ENCODE measurements at places on chromosomes 2 and 18.

DNA sequence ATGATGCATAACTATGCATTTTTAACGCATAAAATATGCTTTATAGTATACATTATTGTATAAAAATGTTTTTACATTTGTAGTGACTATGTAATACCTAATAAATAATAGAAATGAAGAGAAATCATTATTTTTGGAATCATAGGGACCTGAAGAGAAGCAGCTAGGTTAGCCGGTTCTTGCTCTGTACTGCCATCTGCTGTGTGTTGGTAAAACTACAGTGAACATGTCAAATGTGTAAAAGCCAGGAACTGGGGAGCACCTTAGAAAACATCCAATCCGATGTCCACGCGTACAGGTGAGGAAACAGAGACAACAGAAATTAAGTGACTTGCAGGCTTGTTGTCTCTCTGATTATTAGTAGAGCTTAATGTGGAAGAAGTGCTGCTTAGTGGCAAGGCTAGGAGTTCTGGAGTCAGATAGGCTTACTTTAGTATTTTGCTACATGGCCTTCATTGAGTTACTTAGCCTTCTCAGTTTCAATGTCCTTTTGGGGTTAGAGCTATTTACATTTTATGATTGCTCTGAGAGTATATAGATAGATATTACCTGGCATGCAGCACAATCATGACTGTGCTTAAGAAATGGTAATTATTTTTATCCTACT is 386.5 kb downstream of the DLGAP1 start:
- peak; percentile 47 for DNase-seq

GRCh38 chr2:199705538-199705937 is 145.5 kb downstream of the FTCDNL1 start:
- DNase-seq, result no peak

- DNase-seq, result peak; percentile 21
Observed at GRCh38 chr18:23706971-23707640, 17.9 kb downstream of the LAMA3 start.

DNA sequence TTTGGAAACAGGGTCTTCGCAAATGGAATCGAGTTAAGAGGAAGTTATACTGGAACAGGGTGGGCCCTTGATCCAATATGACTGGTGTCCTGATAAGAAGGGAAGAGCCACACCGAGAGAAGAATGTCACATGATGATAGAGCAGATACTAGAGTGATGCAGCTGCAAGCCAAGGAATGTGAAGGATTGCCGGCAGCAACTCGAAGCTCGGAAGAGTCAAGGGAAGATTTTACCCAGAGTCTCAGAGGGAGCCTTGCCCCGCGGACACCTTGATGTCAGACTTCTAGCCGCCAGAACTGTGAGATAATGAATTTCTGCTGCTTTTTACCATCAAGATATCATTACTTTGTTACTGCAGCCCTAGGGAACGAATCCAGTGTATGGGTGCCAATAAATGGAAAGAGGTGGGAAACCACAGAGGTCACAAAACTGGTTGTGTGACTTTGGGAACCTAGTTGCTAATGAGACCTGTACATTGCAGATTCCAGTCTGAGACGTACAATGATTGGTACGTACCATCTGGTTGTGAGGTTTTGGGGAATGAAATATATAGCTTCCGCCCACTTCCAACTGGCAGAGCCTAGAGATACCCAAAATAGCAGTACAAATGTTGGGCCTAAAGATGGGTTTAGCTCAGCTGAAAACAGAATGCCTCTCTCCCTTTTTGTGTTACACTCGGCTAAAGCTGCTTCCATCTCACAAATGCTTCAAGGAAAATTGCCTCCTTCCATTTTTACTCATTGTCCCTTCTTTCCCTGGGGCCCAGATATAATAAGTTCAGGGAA is 28.6 kb upstream of the VWA3B start:
- DNase-seq, result peak; percentile 13

DNA sequence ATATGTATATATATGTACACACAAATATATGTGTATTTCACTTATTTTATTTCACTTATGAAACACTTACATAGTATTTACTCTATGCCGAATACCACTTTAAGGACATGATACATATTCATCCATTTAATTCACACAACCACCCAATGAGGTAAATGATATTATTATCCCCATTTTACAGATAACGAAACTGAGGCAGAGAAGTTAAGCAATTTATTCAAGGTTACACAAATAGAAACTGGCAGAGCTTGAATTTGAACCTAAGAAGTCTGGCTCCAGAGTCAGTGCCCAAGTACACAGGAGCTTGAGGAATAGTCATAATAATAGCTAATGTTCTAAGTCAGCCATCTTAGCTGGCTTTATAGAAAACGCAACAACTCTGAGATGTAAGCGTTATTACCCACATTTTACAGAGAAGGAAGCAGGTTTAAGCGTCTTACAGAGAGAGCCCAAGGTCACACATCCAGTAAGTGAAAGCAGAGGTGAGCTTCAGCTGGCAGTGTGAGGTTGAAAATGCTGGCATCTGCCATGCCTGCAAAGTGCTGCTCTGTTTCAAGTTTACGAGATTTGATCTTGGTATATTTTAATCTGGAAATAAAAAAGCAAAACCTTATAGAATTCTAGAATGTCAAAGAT is 326.9 kb downstream of the LPIN1 start:
- DNase-seq, result no peak

- peak; percentile 73 for DNase-seq
Observed at GRCh38 chr2:151973901-151974199, 125.0 kb downstream of the CACNB4 start.

DNA sequence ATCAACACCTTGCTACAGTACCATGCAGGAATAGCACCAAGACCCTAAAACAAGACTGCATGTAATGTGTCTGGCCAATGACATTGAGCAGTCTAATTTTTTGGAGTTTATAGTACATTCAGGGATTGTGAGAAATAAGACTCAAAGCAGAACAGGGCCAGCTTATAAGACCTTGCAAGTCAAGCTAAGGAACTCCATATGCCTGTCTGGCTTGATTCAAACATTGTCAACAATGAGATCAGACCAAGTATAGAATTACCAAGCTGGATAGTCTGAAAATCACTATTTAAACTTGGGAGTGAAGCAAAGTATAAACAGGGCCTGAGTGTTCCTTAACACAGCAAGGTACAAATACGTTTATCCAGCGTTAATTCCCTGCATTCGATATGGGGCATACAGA is 370.9 kb downstream of the CNTNAP5 start:
- DNase-seq, result no peak

DNA sequence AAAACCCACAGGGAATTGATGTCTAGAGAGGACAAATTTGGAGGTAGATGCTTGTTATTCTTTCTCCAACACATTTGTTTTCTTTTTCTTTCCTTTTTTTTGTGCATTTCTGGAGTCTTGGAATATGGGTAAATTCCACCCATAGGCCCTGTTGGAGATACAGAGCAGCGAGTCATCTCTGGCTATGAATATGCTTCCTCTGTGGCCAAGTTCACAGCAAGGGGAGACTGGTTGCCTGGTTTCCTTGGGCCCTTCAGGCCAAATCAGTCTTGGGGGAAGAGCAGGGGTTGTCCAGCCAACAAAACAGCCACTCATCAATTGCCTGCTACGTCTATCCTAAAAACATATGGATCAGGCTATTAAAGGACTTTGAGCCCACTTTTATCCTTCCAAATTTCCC is 27.5 kb downstream of the SP100 start:
- DNase-seq, result no peak

- DNase-seq, result no peak
Observed at GRCh38 chr18:2681993-2682603, 26.6 kb downstream of the SMCHD1 start.

GRCh38 chr18:286515-287310 is 18.9 kb upstream of the THOC1 start:
- no peak for DNase-seq

- DNase-seq, result no peak
Observed at GRCh38 chr18:23617412-23618014, 31.2 kb upstream of the NPC1 start.

DNA sequence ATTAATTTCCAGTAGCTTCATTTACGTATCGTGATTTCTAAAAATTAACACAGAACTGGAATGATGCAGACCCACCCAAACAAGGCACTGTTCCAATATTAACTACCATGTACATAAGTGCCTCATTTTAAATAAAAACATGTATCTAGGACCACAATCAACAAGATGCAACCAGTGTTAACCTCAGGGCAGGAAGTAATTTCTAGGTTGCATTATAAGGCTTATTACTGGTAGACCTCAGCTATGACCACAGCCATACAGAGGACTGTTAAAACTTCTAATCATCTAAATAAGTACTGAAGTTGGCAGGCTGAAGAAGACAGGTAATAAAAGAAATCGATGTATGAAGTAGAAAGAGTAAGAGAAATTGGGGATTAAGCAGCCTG is 262.9 kb downstream of the HDAC4 start:
- no peak for DNase-seq

GRCh38 chr2:182015334-182016109 is 29.9 kb downstream of the PPP1R1C start:
- no peak for DNase-seq

DNA sequence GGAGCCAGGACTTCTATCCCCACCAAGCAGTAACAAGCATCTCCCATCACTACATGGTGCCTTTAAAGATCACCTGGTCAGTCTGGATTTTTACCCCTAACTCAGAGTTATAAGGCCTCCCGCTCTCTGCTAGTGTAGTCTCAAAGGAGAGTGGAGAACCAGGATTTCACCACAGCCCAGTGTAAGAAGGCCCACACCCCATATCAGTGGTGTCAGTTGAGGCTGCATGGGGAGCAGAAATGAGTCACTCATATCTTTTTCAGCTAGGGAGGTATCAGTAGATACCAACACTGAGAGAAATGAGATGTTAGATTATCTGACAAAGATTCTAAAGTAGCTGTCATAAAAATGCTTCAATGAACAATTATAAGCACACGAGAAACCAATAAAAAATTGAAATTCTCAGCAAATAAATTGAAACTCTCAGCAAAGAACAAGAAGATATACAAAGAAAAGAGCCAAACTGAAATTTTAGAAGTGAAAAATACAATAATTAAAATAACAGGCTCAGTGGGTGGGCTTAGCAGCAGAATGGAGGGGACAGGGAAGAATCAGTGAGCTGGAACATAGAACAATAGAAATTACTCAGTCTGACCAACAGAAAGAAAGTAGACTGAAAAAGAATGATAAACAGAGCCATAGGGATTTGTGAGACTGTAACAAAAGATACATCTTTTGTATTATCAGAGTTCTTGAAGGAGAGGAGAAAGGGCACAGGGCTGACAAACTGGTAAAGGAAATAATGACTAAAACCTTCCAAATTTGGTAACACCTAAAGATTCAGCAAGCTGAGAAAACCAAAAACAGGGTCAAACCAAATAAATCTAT is 257.7 kb downstream of the ANAPC1 start:
- DNase-seq, result no peak

- no peak for DNase-seq
Observed at GRCh38 chr2:73142937-73143336, 30.2 kb upstream of the RAB11FIP5 start.

DNA sequence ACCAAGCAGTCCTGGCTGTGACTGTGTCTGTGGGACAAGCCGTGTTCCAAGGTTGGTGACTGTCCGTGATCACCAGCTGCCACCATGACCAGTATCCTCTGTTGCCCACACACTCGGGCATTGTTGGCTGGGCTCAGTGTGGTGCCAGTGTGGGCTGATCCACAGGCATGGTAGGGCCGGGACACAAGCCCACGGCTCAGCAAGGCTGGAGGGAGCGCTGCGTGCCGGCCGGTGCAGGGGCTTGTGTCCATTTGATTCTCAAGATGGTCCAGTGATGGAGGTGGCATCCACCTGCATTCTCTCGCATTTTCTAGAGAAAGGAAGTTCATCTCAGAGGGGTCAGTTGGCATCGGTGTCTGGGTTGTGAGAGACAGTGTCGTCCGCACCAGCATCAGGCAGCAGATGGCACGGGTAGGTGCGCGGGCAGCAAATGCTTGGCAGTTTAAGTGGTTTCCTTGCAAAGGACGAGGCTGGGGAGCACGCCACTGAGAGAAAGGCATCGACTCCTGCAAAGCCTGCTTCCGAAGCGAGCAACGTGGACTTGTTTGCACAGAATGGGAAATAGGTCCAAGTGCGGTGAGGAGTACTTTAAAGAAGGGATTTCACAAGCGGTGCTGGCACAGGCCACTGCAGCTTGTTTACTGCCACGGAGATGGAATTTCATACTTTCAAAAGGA is 20.9 kb downstream of the TWIST2 start:
- DNase-seq, result no peak

- DNase-seq, result no peak
Observed at GRCh38 chr2:16777123-16777870, 111.7 kb upstream of the CYRIA start.

- DNase-seq, result no peak
Observed at GRCh38 chr2:134573724-134574123, 145.1 kb downstream of the TMEM163 start.

DNA sequence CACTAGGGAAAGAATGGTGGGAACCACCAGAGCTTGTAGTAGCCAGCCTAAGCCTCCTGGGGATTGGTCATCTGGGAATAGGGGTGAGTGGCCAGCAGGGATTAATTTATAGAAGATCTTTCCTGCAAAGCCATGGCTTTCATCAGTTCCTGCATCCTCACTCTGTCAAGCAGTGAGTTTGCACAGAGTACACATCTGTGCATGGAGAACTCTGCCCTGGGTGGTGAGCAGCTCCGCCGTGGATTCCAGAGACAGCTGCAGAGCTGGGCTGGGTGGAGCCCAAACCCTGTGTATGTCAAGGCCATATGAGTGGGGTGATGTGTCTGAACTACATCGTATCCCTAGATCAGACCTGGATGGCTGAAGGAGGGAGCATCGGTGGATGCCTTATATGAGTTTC is 182.2 kb downstream of the GLI2 start:
- no peak for DNase-seq

- peak; percentile 59 for DNase-seq
Observed at GRCh38 chr18:48161911-48162698, 231.6 kb upstream of the SMAD2 start.

DNA sequence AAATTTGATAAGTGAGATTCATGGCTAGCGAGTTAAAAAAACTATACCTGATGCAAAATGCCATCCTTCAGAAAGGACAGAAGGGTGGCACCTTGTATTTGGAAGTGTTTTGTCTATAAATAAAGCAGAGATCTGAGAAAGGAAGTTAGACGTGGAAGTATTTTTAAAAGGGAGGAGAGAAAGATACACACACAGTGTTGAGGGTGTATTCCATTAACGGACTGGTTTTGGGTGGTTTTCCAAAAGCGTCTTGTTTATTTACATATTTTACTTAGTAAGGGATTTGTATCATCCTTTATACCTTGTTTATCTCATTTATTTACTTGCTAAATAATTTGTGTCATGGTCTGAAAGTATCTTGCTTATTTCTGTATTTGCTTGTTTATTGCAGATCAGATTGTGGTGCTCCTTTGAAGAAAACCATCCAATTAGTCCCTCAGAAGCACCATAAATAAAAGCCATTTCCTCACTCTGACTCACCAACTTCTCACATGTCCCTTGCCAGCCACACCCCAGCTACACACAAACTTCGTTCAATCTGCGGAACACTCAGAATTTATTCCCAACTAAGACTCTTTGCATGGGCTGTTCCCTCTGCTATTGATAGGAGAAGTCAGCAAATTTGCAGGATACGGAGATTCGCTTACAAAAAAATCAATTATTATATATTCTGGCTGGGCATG is 90.8 kb downstream of the FAM124B start:
- DNase-seq, result no peak

DNA sequence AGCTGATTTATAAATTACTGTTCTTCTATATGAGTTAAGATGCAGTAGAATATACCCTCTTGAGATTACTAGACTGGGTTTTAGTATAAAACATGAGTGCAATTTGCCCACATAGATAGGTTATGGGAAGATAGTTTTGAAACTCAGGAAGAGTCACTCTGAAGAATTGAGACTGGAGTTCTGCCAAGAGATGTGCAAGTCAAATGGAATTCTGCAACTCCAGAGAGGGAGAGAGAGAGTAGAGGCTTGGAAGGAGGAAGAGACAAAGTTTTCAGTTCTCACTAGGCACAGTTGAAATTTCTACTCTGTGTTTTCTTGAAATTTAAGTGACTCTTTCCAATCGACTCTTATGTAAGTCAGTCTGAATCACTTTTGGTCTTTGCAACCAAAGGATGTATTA is 878.8 kb downstream of the TSN start:
- DNase-seq, result no peak

Measured in ELF-1 (cell line).